ENCODE measurements at places on chromosomes 1 and 21.
A peak's percentile ranks its signal among the peaks of the same experiment; 100 is the strongest.

GRCh38 chr1:37701051-37701450 lies 8.7 kb downstream of the CDCA8 start:
- DNase-seq, result no peak

- no peak for DNase-seq
Observed at GRCh38 chr1:60502506-60502905, 428.9 kb upstream of the C1orf87 start.

- DNase-seq, result no peak
Observed at GRCh38 chr1:230230948-230231773, 164.1 kb downstream of the GALNT2 start.

DNA sequence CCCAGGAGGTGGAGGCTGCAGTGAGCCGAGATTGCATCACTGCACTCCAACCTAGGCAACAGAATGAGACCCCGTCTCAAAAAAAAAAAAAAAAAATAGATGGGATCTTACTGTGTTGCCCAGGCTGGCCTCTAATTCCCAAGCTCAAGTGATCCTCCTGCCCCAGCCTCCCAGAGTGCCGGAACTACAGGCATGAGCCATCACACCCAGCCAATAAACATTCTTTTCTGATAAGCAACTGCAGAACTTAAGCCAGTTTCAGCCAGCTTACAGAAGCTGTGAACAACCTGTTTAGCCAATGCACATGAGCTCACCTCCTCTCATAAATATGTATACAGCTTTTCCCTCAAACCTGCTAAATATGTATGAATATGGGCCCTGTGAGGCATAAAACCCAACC lies 3.1 kb upstream of the MIIP start:
- no peak for DNase-seq

DNA sequence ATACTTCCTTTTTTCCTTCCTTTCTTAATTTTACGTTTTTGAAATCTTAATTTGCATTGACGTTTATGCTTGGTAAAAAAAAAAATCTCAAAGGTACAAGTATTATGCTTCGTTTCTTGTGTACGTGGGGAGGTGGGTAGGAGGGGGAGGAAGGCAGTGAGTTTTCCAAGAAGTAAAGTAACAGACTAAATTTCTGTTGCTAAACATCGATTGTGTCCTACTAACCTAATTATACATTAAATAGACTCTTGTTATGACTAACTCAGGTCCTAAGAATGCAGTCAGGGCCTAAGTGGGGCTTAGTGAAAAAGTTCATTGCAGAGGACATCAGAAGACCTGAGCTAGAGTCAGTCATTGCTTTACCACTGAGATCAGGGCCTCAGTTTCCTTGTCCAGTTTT lies 17.5 kb downstream of the NEK7 start:
- no peak for DNase-seq

DNA sequence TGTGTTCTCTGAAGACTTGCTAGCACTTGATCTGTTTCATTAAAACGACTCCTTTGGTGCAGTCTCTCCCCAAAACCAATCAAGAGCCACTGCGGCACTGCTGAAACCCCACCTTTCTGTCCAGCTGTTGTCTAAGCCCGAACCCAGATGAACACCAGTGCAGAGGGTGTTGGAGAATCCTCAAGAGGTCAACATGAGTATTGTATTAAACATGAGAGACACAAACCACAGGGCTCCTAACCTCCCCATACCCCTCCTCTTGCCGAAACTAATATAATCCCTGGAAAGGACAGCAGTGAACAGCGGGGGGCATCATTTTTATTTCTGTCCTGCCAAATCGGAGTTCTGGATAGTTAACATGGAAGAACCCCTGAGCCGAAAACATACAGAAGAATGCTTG lies 333.9 kb downstream of the CAMTA1 start:
- no peak for DNase-seq

DNA sequence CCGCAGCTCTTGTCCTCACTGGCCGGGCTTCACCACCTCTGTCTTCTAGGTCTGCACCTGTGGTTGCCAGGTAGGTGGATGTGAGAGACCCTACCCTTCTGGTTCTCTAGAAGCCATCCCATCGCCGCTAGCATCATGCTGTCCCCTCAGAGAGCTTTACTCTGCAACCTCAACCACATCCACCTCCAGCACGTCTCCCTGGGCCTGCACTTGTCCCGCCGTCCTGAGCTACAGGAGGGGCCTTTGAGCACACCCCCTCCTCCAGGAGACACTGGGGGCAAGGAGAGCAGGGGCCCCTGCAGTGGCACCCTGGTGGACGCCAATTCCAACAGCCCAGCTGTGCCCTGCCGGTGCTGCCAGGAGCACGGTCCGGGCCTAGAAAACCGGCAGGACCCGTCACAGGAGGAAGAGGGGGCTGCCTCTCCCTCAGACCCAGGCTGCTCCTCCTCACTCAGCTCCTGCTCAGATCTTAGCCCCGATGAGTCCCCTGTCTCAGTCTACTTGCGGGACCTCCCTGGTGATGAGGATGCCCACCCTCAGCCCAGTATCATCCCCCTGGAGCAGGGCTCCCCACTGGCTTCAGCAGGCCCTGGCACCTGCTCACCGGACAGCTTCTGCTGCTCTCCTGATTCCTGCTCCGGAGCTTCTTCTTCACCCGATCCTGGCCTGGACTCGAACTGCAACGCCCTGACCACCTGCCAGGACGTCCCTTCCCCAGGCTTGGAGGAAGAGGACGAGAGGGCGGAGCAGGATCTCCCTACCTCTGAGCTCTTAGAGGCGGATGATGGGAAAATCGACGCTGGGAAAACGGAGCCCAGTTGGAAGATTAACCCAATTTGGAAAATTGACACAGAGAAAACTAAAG lies 1.2 kb downstream of the RUSC1 start:
- DNase-seq, result no peak

DNA sequence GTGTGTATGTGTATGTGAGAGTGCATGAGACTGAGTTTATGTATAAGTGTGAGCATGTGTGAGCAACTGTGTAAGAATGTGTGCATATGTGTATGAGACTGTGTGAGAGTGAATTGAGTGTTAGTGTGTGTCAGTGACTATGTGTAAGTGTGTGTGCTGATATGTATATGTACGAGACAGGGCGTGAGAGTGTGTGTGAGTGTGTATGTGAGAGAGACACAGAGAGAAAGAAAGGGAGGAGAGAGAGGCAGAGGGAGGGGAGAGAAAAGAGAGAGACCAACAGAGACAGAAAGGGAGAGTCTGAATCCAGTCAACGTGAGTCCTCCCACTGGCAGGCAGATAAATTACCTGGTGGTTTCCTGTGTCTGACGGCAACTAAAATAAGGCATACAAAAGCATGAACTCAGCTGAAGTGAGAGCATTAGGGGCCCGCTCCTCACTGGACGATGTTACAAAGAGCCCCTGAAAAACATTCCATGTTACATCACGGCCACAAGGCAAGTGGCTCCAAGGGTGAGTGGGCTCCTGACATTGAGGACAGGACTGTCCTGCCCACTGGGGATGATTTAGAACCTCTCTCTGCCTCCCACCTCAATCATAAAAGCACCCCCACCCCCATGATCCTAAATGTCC lies 66.6 kb upstream of the TIAM1 start:
- DNase-seq, result no peak

- DNase-seq, result peak; percentile 79
Observed at GRCh38 chr1:92960395-92961130, 699 bp downstream of the DIPK1A start.

DNA sequence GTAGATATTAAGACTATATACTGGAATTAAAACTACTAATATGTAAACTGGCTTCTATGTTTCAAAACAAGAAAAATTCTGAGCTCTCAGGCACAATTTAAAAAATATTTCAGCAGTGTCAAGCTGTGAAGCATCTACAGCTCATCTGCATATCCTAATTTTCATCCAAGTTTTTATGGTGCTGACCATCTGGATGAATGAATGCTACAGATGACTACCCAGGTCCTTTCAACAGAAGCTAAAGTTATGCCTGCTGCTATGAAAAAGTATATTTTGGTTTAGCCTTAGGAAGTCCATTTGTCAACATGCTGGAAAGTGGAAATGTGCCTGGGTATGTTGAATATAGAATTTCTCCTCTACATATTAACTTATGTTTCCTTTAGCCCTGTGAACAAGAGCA lies 206.9 kb downstream of the NEGR1 start:
- DNase-seq, result no peak

GRCh38 chr1:2088458-2088857 lies 38.2 kb downstream of the PRKCZ start:
- DNase-seq, result peak; percentile 69

GRCh38 chr21:29616209-29616751 lies 317.6 kb downstream of the BACH1 start:
- DNase-seq, result no peak

DNA sequence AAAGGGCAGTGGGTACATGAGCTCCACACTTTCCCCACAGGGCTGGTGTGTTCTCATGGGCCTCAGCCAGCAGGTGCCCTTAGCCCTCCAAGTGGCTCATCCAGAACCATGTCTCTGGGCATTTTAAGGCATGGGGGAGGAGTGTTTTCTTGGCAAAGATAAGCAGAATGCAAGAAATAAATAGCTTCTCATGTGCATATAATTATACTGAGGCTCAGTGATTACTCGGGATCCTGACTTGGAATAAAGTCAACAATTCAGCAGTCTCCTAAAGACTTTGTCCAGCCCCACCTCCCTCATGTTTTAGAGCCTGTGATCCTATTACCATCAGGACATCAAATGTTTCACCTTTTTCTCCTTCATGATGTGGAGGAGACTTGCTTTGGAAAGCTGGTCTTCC lies 92.7 kb upstream of the COG2 start:
- DNase-seq, result no peak

DNA sequence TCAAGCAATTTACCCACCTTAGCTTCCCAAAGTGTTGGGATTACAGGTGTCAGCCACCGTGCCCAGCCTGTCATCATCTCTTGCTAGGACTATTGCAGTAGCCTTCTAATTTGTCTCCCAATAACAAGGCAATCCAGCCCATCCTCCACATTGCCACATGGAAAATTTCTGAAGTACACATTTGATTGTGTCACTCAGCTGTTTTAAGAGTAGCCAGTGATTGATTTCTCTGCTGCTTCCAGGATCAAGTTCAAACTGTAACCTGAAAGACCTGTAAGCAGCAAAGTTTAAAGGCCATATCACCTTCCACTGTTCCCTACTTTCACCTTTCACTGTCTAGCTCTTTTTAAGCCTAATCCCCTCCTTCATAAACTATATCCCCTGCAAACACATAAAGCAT lies 7.8 kb upstream of the ELK4 start:
- no peak for DNase-seq

DNA sequence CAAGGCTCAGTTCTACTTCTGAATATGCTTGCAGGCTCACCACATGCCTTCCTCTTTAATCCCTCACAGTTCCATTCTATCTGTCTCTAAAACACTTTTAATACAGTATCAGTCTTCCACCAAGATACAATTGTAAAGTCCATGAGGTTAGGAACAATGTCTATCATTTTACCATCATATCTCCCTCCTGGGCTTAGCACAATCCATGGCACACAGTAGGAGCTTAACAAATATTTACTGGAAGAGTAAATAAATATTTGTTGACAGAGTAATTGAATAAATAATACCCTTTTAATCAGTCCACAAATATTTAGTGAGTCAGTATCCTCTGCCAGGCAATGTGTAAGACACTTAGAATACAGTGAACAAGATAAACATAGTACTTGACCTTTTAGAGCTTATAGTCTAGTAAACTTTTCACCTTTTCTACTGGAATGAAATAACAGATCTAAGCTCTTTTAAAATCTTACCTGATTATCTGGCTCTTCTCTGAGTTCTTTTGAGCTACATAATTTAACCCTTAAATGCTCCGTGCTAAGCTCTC lies 12.7 kb upstream of the GADD45A start:
- DNase-seq, result no peak

DNA sequence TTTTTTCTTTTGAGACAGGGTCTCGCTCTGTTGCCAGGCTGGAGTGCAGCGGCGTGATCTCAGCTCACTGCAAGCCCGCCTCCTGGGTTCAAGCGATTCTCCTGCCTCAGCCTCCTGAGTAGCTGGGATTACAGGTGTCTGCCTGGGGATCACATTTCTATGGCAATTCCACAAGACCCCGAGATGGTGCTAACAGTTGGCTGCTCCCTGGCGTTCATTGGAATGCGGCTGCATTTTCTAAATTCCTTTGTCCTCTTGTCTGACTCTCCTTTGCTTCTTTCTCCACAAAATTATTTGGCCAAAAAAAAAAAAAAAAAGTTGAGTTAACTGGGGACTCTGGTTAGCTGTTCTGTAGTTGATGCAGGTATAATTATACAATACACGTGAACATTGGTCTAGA lies 176.4 kb downstream of the ETS2 start:
- DNase-seq, result peak; percentile 84

- DNase-seq, result no peak
Observed at GRCh38 chr21:43375006-43375836, 51.7 kb downstream of the SIK1 start.

Measured in fibroblast of upper back skin (primary cell).